CD4-positive, alpha-beta T cell (primary cell): ENCODE measurements at places on chromosomes 13 and 19.

- no peak for DNase-seq
These were observed 20.7 kb downstream of the POMP start for GRCh38 chr13:28679628-28680027.

GRCh38 chr19:38565691-38566105 is 52.1 kb downstream of the MAP4K1 start:
- DNase-seq: no peak

GRCh38 chr19:49106648-49107135 is 7.5 kb upstream of the LIN7B start:
- DNase-seq: peak; percentile 73

DNA sequence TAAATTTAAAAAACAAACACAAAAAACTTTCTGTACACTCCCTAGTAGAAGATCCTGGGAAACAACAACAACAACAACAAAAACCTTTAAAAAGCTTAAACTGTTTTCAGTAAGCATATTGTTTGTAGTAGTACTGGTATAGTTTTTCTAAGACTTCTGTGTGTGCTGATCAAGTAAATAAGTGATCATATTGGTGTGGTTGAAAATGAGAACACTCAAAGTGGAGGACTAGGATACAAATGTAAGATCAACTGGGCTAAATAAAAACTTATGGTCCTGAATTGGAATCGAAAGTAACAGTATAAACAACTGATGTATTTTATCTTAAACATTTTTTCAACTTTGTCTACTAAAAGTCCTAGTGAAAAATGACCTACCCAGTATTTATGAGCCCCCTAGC is 135.5 kb downstream of the FOXO1 start:
- DNase-seq: no peak

DNA sequence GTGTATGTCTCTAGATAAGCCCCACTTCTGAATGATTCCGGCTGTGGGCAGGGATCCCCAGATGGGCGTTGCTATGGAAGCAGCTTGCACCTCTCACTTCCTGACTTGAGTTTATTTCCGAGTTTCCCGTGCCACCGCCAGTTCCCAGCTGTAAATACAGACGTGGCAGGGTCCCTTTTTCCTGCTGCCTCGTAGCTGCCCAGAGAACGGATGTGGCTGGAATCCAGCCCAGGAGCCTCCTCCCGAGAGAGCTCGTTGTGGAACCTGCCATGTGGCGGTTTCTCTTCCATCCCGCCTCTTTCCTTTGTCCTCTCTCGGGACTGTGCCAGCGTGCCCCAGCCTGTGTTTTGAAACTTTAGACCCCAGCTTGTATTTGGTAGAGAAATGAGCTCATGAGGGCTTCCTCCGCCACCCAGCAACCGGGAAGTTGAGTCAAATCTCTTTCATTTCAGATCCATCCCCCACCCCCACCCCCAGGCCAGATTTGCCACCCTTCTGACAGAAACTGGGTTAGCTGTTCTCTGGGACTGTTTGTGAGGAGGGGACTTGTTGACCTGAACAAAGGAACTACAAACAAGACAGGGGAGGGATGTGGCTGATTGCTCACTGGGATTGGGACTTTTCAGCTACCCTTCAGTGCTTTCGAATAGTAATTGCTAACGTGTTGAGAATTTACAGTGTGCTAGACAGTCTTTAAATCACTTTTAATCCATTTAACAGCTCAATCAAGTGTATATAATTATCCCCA is 96.6 kb downstream of the SIPA1L3 start:
- DNase-seq: peak; percentile 16

GRCh38 chr13:106709522-106709921 is 141.6 kb upstream of the ARGLU1 start:
- no peak for DNase-seq
